ENCODE measurements at places on chromosomes 5 and 9. TPM values are rescaled to one million over a fixed set of nuclear protein-coding genes. Genes with fewer than 3 reads are reported as not detected.

DNA sequence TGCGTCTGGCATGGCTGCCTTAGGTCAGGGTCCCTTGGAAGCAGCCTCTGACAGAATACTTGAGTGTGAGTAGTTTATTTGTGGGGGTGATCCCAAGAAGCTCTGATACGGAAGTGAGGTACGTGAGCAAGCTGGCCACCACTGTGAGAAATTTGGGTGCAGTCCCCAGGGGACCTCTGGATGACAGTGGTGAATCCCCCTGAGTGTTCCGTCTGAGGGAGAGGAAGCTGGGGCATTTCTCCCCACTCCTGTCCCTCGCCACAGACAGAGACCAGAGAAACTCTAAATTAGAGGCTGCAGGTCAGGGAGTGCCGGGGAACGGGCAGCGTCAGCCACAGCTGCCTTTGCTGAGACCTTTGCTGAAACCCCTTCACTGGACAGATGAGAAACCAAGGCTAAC lies 155.9 kb upstream of the COL5A1 start:
- DNase-seq = no peak

DNA sequence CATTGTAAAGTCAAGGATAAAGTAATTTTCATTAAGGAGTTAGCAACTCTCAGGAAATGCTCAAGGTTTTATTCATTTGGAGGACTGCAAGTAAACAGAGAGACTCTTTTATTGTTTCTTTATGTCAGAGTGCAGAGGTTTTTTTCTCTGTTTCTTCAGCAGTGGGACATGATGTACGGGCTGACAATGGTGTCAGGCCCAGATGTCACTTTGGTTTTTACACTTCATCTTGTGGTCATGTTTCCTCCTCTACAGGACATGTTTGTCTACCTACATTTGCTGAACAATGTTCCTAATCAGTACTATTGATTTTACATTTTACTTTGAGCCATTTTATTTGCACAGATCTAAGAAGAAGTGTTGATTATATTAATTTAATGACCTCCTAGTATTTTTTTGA lies 72.8 kb upstream of the PARP8 start:
- DNase-seq = no peak

GRCh38 chr9:137163365-137163715 lies 6.5 kb downstream of the LRRC26 start:
- DNase-seq = no peak

PRR16 gene
- 1.2 TPM for total RNA-seq

GRCh38 chr5:133336121-133336968 lies 276.0 kb downstream of the FSTL4 start:
- DNase-seq = no peak
